ENCODE measurements at places on chromosomes 4 and X.
A peak's percentile ranks its signal among the peaks of the same experiment; 100 is the strongest.

DNA sequence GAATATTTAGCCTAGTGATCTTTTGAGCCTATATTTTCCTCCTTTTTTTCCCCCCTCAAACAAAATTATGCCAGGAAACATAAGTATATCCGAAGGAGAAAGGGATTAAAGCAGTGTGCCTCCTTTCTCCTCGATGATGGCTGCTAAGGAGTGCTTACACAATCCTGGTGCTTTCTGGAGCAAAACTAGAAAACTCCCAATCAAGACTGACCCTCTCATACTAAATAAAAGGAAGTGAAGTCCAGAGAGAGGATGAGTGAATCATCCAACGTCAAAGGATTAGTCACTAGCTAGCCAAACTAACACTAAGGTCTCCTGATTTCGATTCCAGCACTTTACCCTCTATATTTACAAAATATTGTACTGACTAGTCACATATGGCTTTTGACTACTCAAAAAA is 146.8 kb downstream of the PPP3CA start:
- DNase-seq = no peak

DNA sequence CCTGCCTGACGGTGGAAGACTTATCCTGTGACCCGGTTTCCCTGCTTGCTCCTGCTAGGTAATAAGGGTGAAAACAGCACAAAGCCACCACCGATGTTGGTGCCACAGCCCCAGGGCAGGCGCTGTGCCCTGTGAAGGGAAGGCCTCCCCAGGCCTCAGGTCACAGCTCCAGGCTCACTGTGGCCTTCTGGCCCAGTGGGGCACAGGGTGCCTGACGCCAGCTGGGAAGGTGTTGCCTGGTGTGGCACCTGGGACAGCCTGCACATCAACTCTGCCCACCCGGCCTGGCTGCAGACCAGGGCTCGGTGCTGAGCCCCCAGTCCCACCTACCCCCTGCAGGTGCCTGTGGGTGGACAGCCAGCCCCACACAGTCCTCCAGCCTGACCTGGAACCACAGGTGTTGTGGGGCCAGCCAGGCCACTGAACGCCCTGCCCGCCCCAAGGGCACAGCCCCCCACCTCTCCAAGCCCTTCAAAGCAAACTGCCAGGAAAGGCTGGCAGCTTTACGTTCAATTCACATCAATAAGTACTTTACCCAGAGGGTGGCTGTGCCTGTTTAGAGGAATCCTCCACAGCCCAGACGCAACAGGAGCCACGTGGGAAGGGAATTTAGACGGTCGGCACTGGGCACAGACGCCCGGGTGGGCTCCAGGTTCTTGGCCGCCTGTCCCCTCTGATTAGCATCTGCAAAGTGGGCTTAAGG is 54.3 kb downstream of the ZFYVE28 start:
- no peak for DNase-seq

DNA sequence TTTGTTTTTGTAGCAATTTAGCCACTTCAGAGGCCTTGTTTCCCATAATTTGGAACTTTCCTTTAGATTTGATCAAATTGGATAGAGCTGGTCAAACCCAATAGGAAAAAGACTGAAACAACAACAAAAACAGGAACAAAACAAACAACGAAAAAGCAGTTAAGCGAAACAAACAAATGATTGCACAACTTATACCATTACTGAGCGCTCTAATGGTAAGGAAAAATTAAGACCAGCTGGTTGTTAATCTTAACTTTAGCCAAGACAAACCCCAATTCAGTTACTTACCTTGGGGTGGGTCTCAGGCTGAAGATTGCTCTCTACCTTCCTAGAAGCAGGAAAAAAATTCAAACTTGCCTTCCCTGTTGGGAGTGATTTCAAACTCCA is 38.3 kb downstream of the SPCS3 start:
- DNase-seq = no peak

DNA sequence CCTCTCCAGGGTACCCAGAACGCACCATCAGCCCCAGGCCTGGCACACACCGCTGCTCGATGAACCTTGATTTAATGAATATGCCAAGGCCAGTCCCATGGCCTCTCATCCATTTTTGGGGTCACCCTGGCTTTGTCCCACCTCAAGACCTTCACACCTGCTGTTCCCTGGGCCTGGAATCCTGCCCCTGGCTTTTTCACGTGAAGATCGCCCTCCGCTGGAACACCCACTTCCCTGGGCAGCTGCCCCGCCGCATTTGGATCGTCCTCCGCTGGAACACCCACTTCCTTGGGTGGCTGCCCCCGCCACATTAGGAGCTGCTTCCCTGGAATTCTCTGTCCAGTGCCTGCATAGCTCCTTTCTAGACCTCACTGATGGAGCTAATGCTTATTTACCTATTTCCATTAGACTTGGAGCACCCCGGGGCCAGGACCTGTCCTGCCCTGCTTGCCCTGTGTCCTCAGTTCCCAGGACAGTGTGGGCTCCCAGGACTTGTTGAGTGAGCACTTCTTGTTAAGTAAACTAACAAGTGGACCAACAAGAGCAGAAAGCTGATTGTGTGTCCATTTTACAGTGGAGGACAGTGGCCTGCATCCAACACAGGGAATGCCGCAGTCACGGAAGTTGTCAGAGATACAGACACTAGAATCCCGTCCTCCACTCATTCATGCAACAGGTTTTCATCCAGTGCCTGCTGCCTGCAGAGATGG is 12.5 kb downstream of the BLOC1S4 start:
- DNase-seq = no peak

DNA sequence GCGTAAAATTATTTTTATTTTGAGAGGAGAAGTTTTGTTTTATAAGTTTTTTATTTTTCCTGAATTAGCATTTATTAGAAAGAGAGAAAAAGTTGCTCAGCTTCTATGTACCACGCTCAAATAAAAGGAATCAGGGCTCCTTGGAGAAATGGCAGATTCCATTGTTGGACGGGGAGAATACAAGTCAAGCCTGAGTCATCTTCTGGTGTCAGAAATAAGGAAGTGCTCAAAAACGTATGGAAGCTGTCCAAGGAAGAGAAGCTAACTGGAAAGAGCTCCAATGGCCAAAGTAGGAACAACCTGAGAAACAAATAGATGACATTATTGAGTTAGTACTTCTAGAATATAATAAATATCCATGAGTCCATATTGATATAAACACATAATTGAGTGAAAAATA is 89.3 kb upstream of the NEIL3 start:
- DNase-seq = no peak

- DNase-seq = peak; percentile 66
Measured at GRCh38 chrX:130401415-130402207, at the start of gene RBMX2. TSS of gene RBMX2 (plus strand) at chrX:130401987. CDS start at chrX:130402033, 46 bp downstream.

DNA sequence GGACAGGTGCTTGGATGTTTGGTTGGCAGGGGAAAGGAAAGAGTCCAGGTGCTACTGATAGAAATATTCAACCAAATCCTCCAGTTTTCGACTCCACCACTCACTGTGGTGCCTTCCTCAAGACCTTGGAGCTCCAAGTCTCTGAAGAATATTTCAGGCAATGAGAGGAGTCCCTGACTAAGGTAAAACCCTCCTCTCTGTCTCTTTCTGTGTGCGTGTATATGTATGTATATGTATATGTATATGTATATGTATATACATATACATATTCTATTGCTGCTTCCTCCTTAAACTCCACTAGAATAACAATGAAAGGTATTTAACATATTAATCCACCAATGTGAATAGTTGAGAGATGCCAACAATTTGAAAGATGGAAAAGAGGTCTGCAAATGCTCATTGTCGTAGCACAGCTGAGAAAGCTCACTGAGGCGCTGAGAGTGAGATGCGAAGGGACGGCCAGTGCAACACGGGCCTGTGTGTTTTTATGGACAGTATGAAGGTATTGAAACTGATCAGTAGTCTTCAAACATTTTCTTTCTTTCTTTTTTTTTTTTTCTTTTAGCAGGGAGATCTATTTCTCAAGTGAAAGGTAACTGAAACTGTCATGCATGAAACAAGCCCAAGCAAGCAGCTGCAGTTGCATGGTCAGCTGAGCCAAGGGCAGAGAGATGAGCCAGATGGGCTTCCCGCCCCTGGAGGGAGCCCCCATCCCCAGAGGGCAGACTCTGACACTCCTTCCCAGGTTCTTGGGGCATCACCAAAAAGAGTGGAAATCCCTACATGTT is 41.1 kb upstream of the HS3ST1 start:
- no peak for DNase-seq

GRCh38 chr4:183399616-183400015 is 44.8 kb upstream of the CDKN2AIP start:
- DNase-seq = no peak

- no peak for DNase-seq
Measured at GRCh38 chrX:10833299-10834169, 213.1 kb upstream of the MID1 start.
